Activated naive CD8-positive, alpha-beta T cell treated with anti-CD3 and anti-CD28 coated beads for 36 hours (primary cell): ENCODE measurements at places on chromosomes 11 and 22.
A peak's percentile ranks its signal among the peaks of the same experiment; 100 is the strongest.

DNA sequence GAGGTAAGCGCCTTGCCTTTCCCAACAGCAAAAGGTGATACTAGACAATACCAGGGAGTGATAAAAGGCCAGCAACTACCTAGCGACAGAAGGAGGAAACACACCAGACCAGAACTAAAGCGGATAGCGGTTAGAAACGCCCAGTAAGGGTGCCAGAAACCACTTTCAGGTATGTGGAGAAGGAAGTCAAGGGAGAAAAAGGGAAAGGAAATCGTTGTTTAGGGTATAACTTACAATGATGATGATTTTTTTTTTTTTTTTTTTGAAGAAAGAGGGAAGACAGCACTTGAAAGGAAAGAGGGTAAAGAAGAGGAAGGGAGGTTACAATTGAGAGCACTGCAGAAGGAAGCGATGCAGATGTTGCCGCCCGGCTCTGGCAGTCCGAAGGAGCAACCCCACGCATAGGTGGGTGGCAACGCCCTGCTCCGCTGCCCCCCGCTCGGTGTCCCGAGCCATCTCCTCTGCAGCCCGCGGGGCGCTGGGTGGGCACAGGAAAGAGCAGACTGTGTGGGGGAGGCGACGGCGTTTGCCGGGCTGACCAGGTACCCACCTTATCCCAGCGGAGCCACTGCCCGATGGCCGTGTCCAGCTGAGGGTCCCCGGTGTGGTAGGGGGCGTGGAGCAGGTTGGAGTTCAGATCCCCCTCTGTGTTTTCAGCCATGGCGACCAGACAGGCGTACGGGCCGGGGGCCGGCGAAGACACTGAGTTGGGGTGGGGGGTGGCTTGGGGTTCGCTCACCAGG lies 561 bp downstream of the PGM2L1 start:
- DNase-seq = peak; percentile 48

DNA sequence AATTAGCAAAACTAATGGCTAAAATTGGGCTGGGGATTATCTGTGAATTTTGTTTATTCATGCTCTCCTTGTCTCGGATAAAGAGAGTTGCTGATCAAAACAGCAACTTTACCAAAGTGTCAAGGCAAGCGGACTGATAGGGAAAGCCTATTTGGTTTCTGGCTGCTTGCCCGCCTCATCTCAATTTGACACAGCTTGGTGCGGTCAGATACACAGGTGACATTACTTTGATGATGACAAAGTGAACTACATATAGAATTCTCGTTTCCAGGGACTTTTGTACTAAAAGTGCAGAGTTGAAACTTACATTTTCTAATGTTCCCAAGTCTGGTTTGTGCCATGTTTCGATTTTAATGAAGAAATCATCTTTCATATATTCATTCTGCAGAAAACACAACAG lies 22.8 kb downstream of the PITPNB start:
- no peak for DNase-seq

GRCh38 chr11:93734427-93735222 lies 6.7 kb downstream of the TAF1D start:
- no peak for DNase-seq

- DNase-seq = no peak
These were observed 39.5 kb upstream of the CHRNA10 start for GRCh38 chr11:3710485-3711259.

DNA sequence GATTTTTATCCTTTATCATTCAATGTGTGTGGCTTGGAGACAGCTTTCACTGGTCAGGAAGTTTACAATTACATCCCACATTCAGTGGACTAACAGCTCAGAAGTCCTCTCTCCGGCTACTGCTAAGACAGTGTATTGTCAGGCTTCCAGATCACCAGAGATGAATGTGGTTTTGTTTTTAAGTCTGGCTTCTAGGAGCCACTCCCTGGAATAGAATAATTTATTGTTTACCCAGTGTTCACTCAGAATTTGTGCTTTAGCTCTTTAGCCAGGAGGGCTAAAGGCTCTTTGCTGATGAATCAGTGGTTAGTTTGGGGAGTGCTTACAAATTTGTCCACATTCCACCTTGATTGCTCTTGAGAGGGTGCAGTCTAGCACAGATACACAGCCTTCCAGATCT lies 26.5 kb downstream of the TRIM77 start:
- DNase-seq = no peak

GRCh38 chr11:116190861-116191260 lies 581.9 kb downstream of the BUD13 start:
- no peak for DNase-seq

DNA sequence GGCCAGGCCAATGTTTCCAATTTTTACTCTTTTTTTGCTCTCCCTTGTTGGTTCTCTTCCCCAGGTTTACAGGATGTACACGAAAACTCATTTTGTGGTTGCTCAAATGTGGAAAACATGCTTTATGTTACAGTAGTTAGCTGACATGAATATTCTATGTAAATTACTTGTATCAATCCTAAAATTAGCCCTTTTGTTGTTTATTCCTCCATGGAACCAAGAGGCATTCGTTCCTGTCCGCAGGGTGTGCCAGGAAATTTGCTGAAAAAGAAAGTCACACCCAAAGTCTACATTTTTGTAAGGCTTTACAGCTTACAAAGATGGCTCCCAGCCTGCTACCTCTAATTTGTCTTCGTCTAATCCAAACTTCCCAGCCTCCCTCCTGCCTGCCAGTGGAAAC lies 652.3 kb downstream of the ETS1 start:
- DNase-seq = no peak

GRCh38 chr11:2513441-2513840 lies 68.6 kb downstream of the KCNQ1 start:
- DNase-seq = no peak

DNA sequence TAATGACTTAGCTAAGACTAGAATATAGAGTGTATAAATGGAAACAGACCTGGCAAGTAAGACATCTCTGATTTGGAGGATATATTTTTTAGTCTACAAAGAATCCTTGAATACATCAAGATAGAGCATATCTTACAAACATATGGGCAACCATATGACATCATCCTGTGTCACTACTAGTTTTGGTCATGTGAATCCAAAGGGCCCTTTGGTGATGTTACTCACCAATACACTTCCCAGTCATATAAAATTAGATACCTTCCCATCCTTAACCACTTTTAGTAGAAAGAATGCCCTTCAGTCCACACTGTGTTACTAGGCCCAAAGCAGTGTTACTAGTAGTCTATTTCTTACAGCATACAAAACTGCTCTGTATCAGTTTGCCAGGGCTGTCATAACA lies 31.6 kb downstream of the GRIA4 start:
- DNase-seq = no peak

DNA sequence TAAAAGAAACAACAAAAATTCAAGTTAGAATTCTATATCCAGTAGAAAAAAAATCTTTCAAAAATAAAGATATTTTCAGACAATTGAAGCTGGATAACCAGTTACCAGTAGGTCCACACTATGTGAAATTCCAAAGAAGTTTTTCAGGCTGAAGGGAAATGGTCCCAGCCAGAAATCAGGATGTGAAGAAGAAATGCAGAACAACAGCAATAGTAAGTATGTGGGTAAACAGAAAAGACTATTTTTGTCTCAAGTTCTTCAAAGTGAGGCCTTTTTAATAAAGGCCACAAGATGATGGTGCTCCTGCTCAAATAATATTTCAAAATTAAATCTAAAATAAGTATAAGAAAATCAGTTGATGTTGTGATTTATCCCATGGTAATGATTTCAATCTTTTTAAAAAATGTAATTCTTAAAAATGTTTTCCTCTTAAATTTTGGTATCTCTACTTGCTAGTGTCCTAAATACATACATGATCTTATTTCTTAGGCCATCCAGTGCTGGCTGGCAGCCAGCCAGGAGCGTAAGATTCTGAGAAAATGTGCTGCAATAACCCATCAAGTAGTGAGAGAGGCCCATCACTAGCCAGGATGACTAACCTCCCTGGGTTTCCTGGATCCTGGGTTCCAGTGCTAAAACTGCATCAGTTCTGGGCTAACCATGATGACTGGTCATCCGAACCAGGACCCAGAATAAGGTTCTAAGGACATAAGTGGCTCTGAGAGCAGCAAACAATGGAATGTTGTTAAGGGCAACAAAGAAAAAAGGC lies 15.6 kb upstream of the UCP3 start:
- peak; percentile 34 for DNase-seq

DNA sequence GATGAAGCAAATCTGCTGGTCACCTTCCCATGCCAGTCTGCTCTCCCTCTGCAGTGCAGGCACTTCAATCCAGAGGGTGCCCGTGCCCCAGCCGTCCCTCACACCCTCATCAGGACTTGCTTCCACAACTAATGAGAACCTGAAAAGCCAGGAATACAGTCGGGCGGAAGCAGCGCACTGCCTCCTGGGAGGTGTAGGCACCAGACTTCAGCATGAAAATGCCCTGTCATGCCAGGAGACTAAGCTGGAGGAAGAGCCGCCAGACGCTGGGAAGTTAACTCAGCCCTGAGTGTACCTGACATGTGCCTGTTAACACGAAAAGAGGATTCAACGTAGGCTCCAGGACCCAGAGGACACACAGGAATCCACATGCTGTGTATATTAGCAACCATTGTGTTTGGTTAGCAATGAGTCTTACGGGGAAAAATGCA lies 40.1 kb upstream of the FLI1 start:
- no peak for DNase-seq

- DNase-seq = no peak
These were observed 376.5 kb downstream of the BUD13 start for GRCh38 chr11:116396331-116396730.

DNA sequence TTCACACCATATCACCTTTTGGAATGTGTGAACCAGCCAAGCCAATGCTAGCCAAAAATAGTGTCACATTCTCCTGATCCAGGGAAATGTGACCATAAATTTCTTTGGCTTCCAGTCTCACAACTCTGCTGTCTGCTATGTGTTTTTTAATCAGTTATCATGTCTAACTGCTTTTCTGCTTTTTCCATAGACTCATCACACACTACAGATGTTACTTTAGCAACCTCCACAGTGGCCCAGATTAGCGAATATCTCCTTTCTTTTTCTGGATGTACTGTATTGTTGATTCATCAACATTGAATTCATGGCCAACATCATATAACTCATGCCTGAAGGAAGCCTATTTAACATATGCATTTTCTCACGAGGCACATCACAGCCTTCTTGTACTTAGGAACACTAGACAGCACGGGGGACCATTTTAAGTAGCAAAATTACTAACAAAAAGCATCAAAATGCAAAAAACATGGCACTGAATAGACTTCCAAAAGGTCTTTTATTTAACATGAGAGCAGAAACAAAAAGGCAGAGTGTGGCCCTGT lies 73.1 kb upstream of the POU2AF2 start:
- DNase-seq = no peak

GRCh38 chr11:122115524-122116379 lies at the start of gene BLID:
Gene BLID (minus strand): TSS chr11:122116215. CDS start chr11:122115922, 293 bp downstream.
- DNase-seq = no peak

DNA sequence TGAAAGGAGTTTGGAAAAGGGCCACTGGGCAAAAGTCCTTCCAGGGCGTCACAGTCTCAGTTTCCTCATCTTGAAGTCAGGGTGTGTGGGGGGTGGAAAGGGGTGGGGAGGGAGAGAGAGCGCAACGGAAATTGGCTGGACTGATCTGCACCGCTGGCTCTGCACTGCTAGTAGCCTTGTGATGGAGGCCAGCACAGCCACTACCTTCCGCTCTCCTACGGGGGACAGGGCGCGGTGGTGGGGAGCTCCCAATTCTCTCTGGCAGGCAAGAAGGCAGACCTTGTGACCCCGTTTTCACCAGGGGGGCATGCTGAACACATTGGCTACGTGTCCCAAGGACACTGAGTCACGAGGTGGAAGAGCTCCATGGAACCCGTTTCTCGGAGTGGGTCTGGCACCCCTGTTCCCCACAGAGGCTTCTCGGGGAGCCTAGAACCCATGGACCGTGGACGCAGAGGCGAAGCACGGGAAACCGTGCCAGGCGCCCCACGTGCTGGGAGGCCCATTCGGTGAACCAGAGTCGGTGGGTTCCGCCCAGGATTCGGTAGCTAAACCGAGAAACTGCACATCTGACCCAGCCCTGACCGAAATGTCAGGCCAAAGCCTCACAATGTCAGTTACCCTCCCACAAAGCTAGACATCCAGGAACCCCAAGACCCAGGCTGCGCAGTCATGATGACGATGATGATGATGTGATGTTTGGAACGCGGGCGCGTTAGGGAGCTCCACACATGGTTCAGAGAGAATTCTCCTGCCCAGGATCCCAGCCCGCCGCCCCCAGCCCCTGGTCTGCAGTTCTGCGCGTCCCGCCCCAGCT lies 28.3 kb upstream of the WNT11 start:
- DNase-seq = no peak

- no peak for DNase-seq
These were observed 13.1 kb downstream of the MLC1 start for GRCh38 chr22:50072167-50072555.

GRCh38 chr11:42812960-42813359 lies 498.8 kb upstream of the API5 start:
- DNase-seq = no peak

DNA sequence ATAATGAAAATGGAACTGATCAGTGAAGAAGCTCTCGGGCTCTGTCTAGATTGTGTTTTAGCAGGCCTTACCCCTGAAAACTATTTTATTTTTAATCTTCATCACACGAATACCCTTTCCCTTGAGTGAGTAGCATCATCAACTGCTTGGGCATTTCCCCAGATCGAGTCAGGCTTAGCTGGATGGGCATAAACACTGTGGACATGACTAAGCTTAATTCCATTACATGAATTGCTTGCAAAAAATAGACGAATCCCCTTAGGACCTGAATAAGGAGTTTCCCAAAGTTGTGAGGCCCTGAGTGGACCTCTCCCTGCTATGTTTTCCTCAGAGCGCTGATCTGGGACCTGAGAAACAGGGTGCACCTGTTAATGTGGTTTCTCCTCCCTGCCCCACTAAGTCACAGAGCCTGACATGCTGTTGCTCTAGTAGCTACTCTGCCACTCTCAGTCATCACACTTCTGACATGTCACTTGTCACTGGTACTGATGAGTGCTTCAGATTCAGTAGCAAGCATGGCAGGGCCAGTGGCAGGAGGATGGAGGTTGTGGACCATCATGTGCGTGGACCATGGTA lies 53.5 kb downstream of the ENDOD1 start:
- DNase-seq = no peak

DNA sequence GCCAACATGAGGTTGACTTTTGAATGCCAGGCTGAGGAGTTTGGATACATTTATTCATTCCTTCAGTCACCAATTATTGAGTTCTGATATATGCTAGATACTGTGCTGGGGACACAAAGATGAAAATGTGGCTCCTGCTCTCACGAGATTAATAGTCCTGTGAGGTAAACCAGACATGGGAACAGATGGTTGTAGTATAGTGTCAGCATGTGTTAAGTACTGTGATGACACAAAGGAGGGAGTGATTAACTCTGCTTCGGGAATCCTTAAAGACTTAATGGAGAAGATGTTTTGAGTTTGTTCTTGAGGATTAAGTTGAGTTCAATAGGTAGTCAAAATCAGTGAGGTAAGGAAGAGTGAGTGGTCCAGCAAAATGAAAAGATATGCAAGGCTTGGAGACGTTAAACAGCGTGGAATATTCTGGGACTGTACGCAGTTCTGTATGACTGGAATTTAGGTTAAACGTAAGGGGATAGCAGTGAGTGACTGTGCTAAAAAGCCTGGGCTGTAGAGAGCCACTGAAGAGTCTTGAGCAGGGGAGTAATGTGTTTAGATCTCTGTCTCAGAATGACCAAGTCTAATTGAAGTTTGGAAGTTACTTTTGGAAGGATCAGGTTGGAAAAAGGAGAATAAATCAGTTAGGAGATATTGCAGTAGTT lies 11.8 kb downstream of the RNF121 start:
- DNase-seq = no peak
